Astrocyte of the spinal cord (primary cell): ENCODE measurements at places on chromosomes 1 and 21.

- DNase-seq, result peak; percentile 96
These were observed 18.0 kb downstream of the TRIM62 start for GRCh38 chr1:33163621-33164519.

- DNase-seq, result no peak
These were observed 39.0 kb downstream of the PCNT start for GRCh38 chr21:46362946-46363345.

GRCh38 chr1:26057189-26057588 lies 10.2 kb downstream of the TRIM63 start:
- no peak for DNase-seq

DNA sequence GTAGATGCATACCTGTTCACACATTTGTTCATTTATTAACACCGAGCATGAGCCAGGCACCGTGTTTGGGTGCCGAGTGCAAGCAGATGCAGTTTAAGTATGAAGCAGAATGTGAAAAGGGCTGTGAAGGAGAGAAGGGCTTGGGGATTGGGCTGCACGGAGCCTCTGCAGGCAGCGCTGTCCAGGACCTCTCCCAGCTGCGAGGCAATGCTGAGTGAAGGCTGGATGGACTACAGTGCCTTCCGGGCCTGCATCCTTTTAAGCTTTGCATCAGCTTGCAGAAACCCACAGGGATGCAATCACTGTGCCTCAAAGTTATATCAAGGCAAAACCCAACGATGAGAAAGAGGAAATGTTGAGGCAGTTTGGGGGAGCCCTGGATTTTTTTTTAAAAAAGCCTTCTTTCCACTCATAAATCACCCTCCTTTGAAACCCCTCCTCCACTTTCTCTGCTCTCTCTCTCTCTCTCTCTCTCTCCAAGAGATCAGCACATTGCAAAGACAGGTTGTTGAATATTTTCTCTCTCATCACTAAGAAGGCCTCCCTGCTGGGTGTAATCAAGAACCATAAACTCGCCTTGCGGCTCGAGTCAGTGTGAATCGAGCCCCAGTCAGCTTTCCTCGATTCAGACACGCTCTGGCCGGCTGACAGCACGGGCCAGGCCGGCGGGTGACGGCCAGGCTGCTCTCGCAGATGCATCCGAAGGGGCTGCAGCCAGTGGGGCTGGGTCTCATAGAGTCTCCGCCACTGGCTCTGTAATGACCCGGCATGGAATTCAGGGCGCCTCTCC lies 89.2 kb upstream of the POU3F1 start:
- no peak for DNase-seq

- peak; percentile 69 for DNase-seq
These were observed 16.9 kb downstream of the TCEANC2 start for GRCh38 chr1:54070171-54070837.

GRCh38 chr1:159918352-159919200 lies 6.7 kb downstream of the TAGLN2 start:
- no peak for DNase-seq

- DNase-seq, result no peak
These were observed 163.2 kb upstream of the CTTNBP2NL start for GRCh38 chr1:112232848-112233247.

GRCh38 chr1:110133436-110133835 lies 16.9 kb upstream of the SLC6A17 start:
- DNase-seq, result no peak

DNA sequence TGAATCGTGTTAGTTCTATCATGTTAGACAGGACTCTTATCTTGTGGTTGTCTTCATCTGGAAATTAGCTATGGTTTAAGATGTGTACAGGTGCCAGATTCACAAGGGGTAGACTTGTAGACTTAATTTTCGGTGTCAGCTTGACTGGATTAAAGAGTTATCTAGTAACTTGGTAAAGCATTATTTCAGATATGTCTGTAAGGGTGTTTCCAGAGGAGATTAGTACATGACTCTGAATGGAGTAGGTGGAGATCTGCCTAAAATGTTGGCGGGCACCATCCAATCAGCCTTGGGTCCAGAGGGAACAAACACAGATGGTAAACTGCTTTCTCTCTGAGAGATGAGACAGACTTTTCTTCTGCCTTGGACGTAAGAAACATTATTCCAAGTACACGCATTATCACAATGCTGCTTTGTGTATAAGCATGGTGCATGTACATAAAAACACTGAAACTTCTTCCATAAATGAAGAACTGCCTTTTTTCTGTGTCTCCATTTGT lies 434.6 kb downstream of the SMYD3 start:
- DNase-seq, result no peak

- DNase-seq, result peak; percentile 25
These were observed 734.1 kb upstream of the ZP4 start for GRCh38 chr1:238624776-238625175.

DNA sequence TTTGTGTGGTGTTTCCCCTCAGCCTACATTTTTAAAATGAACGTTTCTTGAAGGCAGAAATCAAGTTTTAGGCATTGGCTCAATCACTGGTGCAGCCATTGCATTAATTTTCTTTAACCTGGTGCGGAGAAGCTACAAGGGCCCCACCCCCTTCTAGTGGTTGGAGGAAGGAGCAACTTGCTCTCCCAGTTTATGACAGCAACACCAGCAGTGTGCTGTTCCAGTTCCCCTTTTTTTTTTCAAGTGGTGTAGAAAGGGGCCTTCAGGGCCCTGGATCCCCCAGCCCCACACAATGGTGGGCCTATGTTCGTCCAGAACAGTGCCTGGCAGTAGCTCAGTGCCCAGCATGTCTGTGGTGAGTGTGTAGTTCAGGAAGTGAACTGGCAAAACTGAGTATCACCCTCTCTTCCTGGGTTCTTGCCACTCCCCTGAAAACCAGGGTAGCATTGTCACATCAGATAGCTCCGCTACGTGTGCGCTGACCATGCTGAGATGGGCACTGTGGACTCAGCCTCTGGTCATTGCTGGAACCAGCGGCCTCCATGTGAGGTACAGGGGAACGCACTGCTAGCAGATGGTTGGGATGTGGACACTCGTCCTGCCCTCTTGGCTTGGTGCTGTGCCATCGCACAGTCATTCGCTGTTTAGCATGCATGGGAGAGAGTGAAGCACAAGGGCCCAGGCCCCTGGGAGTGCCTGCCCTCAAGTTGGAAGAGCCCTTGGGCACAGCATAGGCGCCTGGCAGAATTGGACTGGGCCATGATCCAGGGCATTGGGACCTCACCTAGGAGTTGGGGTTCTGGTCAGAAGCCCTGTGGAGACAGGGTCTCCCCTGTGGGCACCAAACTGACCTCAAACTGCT lies 7.2 kb downstream of the ARF1 start:
- no peak for DNase-seq

GRCh38 chr1:114448370-114449036 lies 62.5 kb downstream of the TRIM33 start:
- no peak for DNase-seq

- peak; percentile 6 for DNase-seq
These were observed 720 bp downstream of the LIN9 start for GRCh38 chr1:226308166-226308722.

DNA sequence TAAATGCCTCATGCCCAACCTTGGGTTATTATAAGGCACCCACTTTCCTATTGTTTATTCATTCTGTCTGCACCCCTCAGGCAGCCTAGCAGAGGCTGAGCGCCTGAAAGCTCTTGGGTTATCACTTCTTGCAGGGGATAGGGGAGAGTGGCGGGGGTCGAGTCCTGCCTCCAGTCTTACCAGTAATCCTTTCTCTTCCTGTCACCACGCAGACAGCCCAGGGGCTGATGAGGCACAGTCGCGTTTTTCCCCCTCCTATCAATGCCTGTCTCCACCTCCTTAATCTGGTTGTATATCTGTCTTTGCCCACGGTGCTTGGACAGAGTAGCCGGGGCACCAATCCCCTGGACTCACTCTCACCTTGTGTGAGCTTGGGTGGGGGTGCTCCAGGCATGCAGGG lies 733.1 kb downstream of the MATN1 start:
- DNase-seq, result no peak

GRCh38 chr1:91846007-91846638 lies 39.8 kb downstream of the TGFBR3 start:
- DNase-seq, result peak; percentile 41

DNA sequence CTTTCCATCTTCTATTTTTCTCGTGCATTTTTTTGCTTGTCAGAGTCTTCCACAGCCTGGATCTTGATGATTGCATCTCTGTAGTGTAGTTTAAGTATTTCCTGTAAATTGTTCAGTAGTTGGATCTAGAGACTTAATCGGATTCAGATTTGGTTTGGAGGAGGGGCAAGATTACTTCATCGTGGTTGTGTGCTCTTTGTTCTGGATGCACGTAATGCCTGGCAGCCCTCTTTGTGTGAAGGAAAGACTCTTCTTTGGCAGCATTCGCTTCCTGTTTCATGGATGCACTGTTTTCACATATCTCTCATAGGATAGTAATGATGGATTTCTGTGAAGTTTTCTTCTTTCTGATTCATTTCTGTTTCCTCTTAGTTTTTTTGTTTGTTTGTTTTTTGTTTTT lies 14.2 kb downstream of the SEMA4A start:
- no peak for DNase-seq
